ENCODE measurements at places on chromosomes 6 and 20.

DNA sequence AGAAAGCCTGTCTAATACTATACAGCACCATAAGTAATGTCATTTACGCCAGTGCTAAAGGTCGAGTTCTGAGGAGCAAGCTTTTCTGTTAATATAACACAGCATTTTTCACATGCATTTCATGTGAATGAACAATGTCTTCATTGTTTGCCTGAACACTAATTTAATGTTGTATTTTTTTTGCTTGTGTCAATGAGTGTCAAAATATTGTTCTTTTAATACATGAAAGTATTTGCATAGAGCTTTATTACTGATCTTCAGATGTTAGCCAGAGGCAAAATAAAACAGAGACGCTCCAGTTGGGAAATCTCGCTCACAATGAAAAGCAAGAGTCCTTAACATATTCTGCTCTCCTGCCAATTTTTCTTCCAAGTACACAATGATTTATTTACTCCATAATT is 151.8 kb downstream of the FOXC1 start:
- DNase-seq, result no peak

DNA sequence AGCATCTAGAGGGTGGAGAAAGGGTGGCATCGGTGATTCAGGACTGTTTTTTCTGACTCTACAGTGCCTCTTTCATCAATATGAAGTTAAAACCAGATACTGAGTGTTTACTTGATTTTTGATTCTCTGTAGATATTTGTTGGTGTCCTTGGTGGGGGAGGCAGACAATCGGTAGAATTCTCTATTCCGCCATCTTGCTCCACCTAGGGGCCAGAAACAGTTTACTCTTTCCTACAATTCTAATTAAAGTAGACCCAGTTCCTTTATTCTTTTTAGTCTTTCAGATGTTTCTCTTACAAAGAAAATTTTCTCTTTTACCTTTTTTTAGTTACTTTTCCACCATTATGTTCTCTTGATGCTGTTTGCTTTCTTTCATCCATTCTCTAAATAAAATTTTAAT is 162.1 kb upstream of the RAB32 start:
- no peak for DNase-seq

- peak; percentile 11 for DNase-seq
Measured at GRCh38 chr6:118894425-118895260, 691 bp downstream of the ASF1A start.

DNA sequence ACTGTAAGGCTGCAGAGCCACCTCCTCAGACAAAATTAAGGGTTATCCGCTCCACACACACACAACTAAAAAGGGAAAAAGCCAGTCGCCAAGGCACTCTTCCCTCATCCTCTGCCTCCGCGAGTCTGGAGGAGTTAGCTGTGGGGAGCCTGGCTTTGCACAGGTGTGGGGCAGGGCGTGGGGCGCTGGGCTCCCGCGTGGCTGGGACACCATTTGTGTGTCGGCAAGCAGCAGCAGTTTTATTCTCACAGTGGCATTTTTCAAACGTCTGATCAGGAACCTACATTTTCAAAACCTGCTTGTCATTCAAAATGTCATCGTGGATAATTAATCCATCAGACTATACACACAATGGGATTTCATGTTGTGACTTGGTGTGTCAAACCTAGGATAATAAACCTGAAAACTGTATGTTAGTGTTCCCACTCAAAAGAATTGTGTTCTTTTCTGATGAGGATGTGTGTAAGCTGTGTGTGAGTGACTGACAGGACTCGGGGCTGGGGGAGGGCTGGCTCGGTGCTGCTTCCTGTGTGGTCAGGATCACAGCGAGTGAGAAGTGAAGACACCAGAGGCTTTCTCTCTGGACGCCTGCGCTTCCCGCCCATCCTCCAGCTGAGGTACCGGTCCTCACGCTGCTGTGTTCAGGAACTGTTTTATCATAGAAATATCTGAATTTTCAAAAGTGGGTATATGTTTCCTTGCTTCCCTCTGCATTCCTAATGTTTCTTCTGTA is 83.1 kb downstream of the IRF4 start:
- peak; percentile 34 for DNase-seq

- no peak for DNase-seq
Measured at GRCh38 chr6:159966981-159967380, 1.9 kb upstream of the IGF2R start.

GRCh38 chr6:166509193-166509592 is 77.3 kb downstream of the RAMACL start:
- DNase-seq, result no peak

DNA sequence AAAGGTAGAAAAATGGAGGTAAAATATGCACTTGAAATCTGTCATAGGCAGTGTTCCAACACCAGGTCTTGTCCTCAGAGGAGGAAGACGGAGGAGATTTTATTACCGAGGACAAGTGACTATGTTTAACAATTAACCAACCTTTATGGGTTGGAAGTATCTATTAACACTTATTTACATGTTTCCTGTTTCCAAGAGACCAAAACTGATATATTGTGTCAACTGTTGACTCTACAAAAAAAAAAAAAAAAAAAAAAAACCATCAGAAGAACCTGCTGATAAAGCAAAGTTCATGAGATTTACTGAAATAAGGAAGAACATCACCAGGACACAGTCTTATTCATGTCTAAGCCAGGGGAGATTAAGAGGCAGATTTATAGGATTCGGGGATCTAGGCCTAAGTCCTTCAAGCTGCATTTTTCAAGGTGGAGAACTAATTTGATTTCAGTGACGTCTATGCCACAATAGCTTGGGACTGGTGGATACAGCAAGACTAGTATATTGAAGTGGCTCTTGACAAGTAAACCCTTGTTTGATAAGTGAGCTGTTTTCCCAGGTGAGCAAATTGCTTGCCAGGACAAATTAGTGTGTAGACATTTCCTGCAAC is 126.6 kb upstream of the NAA20 start:
- no peak for DNase-seq

- no peak for DNase-seq
Measured at GRCh38 chr6:26309731-26310142, 55.3 kb upstream of the BTN3A2 start.

GRCh38 chr6:46490425-46491200 is 636 bp downstream of the RCAN2 start:
- no peak for DNase-seq

DNA sequence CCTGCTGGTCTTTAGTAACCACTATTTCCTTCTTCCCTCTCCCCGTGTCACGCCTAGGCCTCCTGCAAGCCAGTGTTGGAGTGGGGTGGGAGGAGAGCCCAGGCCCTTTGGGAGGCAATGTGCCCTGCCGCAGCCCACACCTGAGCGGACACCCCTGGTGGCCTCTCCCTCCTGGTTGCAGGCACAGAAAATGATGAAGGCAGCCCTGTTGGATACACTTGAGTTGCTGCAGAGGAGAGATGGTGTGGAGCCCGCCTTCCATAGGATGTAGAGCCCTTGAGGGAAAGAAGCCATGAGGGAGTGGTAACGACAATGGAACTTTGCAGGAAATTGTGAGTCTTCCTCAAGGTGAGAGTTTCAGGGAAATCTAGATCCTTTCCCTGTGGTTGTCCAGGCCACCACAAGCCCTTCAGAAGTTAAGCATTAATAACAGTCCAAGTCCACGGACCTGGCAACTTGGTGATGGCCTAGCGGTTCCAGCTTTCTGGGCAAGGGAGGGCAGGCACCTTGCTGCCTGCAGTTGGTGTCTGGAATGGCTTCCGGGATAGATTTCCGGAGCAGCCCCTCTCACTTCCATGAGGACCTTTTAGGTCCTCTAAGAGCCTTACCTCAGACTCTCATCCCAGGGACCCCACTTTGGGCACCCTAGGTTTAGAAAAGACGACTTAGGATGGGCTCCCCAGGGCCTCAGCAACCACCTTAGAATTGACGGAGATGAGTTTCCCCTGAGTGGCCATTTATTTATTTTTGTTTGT is 67.3 kb upstream of the NXT1 start:
- no peak for DNase-seq

DNA sequence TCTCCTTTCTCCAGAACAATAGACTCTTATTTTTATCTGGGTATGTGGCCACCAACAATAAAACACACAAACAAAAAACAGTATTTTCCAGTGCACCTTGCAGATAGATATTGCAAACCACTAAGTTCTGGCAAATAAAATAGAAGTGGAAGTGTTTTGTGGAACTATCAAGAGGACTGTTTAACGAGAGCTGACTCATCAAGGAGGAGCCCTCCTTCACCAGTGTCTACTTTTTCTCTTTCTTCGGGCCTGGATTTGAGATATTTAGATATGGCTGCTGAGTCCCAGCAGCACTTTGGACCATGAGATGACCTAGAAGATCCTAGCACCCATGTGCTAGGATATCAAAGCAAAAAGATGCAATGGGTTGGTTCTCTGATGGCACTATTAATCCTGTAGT is 154.7 kb downstream of the AIG1 start:
- DNase-seq, result no peak

GRCh38 chr20:53597030-53597482 is 3.4 kb upstream of the ZNF217 start:
- no peak for DNase-seq

GRCh38 chr6:155120034-155120433 is 124.9 kb downstream of the TIAM2 start:
- DNase-seq, result no peak

GRCh38 chr6:148342350-148343046 is at the start of gene SASH1:
Gene SASH1 (plus strand): TSS chr6:148342838. CDS start chr6:148343068, 230 bp downstream.
- no peak for DNase-seq

DNA sequence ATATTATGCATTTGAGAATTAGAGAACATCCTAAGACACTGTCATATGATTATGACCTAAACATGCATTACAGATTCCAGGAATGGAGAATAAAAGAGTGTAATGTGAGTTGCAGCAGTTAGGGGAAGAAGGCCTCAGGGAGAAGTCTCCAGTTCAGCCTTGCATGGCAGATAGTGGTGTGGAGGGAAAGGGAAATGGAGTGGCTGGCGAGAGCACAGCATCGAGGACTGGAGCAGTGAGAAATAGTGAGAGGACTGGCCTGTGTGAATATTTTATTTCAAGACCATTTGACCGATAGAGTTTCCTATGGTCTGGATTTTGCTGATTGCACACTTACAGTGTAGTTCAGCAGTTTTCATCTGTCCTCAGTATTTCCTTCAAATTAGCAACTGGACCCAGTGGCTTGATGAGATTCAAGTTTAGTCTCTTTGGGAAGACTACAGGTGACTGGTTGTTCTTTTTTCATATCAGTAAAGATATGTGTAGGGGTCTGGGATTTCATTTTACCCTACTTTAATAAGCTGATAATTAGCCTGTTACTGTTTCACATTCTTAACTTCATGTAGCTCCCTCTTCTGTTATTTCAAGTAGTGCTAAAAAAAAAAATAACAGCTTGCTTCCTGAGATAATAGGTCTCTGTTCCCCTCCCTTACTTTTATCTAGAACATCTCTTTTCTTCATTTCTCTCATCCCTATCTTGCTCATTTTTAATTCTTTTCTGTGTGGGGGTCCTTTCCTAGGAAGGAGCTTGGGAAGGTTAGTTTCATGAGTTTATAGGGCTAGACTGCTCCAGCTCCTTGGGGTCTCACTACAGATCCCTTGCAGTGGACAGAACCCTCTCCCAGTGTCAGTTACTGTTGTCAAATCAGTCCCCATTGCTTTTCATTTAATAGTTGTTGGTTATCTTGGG is 27.9 kb downstream of the BLTP3A start:
- no peak for DNase-seq

Data from stimulated activated CD4-positive, alpha-beta T cell treated with anti-CD3 and anti-CD28 coated beads, Interleukin-1b, Interleukin-23, amount 100 ng/mL, for 1 hour (primary cell).